Sigmoid colon (tissue), 7 donors: ENCODE measurements at places on chromosomes 4 and X. TPM values are rescaled to one million over a fixed set of nuclear protein-coding genes. Genes with fewer than 3 reads are reported as not detected.

The CACNA1F gene
- 0.14 TPM for total RNA-seq

- DNase-seq: no peak
These were observed 5.7 kb upstream of the CXXC4 start for GRCh38 chr4:104500442-104500841.

The TMEM185A gene
- total RNA-seq: 11.4 TPM

The KIT gene
- total RNA-seq: 48.9 TPM

DNA sequence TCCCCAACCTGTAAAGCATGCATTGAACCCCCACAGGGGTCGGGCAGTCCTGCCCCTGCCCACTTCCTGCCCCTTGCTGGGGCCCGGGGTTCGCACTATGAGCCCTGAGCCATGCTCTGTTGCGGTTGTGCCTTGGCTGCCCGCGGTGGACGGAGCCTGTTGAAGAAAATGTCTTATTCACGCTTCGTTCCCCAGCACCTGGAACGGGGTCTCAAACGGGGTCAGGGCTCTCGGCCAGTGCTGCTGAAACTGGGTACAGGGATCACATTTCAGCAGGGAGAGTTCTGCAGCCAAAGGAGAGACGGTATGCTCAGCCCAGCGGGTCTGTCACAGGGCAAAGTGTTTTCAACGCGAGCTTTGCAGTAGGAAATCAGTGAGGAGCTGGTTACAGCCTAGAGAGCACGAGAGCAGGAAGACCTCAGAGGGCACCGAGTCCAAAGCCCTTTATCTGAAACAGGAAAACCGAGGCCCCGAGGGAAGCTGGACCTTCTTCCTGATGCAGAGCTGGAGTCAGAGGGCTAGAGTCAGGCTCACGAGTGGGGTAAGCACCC is 46.3 kb upstream of the AFAP1 start:
- DNase-seq: no peak

DNA sequence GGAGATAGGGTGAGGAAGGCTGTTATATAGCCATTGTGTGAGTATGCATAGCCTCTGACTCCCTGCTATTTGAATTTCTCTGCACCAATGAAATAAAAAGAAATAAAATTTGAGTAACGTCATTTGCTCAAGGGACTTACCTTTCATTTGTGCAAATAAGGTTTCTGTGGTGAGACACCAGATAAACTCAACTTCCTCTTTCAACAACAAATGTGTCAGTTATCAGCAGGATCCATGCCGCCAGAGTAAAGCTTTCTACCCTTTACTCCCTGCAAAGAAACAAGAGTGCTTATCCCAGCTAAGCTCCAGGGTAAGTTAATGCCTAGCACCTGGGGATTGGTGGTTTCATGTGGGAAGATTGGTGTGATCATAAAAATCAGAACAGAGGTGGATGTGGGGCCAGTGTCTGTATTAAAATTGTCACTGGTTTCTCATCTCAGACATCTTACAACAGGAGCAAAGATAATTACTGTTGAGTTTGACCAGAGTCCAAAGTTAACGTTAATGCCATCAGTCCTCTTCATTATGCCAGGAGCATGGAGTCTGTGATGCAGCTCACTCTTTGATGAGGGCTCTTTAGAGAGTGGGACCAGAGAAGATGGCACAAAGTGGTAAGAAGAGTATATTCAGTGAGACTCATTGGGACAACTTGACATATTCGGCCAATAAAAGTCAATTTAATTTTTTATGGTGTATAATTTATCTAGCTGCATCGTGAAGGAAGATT is at the start of gene P2RY10:
P2RY10 (plus strand) TSS at position 206 of the 727 bp plus-strand sequence. CDS start 15,130 bp downstream, outside the sequence.
- DNase-seq: no peak

The IL2 gene
- total RNA-seq: not detected

GRCh38 chr4:80333121-80333520 is 2.4 kb upstream of the CFAP299 start:
- no peak for DNase-seq

DNA sequence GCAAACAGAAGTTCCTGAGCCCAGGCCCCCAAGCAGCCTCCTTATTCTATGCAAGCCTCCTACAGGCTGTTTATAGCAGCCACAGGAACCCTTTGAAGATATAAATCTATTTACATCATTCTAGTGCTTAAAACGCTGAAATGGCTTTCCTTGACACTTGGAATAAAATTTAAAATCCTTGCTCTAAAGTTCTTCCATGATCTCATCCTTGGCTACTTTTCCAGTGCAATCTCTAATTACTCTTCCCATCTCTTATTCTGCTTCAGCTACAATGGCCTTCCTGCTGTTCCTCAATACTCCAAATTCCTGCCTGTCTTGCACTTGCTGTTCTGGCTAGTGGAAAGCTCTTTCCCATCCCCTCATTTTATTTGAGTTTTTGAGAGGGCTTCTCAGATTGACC is 634.2 kb upstream of the NR3C2 start:
- DNase-seq: no peak

GRCh38 chr4:189463734-189464133 is 476.9 kb upstream of the FRG1 start:
- DNase-seq: no peak

DNA sequence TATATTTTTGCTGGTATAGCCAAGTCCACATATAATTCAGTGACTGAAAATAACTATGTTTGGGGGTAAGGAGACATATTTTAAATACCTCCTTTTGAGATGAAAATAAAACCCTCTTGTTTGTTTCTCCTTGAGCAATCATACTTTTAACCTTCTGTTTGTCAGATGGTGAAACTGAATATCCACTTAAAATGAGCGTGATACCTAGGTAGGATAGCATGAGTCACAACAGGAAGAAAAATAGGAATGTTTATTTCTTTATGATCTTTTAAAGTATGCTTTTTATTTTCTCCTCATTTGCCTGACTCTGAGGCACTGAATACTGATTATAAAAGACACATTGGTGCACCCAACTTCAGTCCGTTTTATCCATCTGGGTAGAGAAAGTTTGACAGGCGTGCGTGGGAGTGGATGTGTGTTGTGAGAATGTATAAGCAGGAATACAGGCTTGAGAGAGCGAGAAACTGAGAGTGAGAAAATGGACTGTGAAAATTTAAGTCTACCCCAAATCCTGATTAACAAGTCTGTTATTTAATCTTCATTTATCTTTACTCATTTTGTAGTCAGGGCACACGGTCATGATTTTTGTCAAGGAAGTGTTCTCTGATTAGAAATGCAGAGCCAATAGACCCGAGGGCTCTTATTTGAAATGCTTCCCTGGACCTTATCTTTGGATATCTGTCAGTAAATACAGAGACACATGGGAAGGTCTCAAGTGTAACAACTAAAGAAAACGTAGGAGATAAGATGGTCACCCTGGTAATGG is 62.1 kb upstream of the ANTXR2 start:
- DNase-seq: no peak

The COL4A5 gene
- 19.4 TPM for total RNA-seq

DNA sequence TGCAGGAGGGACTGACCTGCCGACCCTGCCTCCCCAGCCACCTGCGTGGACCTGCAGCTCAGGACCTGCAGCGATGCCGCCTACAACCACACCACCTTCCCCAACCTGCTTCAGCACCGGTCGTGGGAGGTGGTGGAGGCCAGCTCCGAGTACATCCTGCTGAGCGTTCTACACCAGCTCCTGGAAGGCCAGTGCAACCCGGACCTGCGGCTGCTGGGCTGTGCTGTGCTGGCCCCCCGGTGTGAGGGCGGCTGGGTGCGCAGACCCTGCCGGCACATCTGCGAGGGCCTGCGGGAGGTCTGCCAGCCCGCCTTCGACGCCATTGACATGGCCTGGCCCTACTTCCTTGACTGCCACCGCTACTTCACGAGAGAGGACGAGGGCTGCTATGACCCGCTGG is 8.5 kb downstream of the CPZ start:
- DNase-seq: no peak

GRCh38 chr4:183035726-183036415 is 63.2 kb upstream of the WWC2 start:
- DNase-seq: no peak

DNA sequence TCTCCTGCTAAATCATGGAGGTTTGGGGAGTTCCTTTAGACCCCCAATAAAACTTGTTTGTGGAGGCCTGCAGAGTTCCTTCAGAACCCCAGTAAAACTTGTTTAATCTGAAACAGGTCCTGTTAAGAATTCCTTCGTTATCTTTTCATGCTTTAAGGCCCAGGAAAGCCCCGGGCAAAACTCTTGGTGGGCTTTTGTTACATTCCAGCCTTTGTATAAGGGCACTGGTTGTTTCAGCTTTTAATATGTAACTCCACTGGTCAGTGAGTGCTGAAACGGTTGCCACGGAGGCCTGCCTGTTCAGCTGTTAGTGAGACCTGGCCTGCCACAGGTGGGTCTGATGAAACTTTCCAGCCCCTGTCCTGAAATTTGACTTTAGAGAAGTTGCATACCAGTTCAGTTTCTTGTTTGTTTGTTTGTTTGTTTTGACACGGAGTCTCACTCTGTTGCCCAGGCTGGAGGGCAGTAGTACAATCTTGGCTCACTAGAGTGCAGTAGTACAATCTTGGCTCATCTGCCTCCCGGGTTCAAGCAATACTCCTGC is 12.4 kb upstream of the DHRSX start:
- DNase-seq: no peak

DNA sequence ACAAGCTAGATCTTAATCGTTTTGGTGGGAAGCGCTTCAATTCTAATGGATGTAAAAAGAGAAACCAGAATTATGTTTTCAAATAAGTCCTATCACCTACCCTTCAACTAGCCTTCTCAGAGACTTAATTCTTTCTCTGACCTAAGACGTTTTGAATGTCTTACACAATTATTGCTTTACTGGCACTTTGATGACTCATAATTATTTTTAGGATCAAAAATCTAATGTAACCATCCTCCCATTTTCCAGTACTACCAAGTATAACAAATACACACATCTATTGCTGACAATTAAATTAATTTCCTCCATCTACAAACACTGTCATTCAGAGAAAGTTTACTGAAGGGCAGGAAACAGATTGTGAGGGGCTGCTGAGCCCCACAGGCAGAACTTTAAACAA is 108.6 kb downstream of the PPP3CA start:
- DNase-seq: no peak

The COX7B2 gene
- not detected for total RNA-seq

DNA sequence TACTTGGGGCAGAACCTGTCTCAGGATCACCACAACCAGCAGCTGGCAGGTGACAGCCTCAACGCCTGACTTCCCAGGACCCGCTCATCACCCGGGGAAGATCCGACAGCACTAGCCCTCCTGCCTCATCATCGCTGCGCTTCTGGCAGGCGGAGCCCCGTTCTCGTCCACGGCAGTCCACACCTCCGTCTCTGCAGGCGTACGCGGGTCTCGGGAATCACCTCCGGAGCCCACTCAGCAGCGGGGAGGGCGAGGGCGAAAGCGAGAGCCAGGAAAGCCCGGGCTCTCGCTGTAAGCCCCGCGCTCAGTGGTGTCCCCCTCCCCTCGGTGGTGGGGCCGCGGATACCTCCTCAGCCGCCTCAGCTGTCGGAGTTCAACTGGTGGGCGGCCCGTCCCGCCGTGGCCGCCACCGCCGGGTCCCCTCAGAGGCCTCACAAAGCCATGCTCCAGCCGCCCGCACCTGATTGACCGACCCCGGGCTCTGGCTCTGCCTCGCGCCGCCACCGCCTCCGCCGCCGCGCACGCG is 518 bp upstream of the CNKSR2 start:
- DNase-seq: no peak

- no peak for DNase-seq
These were observed 109.2 kb downstream of the MAPK10 start for GRCh38 chr4:86250619-86251018.

DNA sequence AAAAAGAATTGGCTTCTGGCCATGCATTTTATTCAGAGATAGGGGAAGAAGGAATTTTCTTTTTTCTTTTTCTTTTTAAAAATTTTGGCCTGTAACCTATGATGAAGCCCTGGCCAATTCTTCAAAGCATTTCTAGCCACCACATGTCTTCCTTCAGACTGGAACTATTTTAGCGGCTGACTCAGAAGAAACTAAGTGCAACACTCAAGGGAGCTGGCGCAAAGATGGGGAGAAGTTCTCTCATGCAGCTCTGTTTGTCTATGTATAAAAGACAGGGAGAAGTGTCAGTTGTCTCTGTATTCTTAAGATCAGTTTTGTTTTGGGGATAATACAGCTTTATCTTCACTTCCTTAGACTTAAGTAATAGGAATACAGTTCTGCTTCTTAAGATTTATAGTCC is 46.1 kb downstream of the MBNL3 start:
- DNase-seq: no peak

The TEX13D gene
- total RNA-seq: not detected

The EIF2S3 gene
- 222 TPM for total RNA-seq

DNA sequence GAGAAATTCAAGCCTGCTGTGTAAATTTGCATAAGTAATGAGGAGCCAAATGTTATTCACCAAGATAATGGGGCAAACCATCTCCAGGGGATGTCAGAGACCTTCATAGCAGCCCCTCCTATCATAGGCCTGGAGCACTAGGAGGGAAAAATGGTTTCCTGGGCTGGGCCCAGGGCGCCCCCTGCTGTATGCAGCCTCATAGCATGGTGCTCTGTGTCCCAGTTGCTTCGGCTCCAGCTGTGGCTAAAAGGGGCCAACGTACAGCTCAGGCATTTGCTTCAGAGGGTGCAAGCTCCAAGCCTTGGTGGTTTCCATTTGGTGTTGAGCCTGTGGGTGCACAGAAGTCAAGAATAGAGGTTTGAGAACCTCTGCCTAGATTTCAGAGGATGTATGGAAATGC is 859.3 kb downstream of the RPA4 start:
- no peak for DNase-seq

GRCh38 chr4:6962211-6963041 is 52.8 kb downstream of the TBC1D14 start:
- no peak for DNase-seq

GRCh38 chr4:20281453-20281852 is 29.7 kb downstream of the SLIT2 start:
- DNase-seq: no peak

GRCh38 chrX:85963736-85964135 is 83.6 kb downstream of the CHM start:
- no peak for DNase-seq

DNA sequence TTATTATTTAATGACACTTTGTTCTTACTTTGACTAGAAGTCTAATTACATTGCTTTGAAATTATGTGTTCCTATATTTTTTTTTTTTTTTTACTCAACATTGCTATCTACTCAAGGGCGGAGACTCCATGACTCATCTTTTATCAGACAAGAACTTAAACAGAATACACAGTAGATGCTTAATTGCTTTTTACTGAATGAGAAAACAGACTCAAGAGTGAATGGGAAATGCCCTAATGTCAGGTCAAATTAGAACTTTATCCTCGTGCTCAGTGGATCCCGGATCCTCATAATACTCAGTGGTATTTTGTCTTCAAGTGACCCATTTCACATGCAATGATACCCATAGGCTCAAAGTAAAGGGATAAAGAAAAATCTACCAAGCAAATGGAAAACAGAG is 954.5 kb upstream of the IGFBP7 start:
- no peak for DNase-seq

DNA sequence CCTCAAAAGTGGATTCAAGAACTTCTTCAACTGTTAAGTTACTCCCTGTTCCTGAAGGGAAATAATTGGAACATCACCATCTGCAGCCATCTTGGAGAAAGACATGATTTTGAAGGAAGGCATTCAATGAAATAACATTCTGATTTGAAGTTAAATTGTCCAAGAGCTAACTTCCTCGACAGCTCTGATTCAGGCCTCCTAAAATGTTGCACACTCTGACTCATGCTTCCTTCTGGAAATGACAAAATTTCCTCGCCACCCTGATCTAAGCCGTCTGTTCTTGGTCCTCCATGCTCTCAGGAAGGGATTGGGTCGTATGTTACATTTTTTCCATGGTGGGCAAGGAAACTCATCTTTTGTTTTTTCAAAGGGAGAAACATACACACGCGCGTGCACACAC is 496.9 kb upstream of the DIPK2B start:
- DNase-seq: no peak
